ENCODE measurements at places on chromosomes 12 and 14.

DNA sequence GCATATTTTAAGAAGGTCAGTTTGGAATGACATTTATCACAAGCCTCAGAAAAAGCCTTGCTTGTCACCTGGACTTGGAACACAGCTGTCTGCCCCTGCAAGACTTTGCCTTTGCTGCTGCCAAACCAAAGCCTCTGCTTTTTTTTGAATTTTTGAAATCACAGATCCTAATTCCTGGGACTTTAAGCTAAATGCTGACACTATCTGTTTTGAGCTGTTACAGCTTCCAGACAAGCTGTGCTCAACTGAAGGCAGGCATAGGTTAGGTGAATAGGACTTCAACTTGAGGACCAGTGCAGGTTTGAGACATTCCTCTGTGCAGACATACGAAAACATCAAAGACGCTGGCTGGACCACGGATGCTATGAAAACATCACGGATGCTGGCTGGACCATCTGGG, 11.3 kb upstream of the CDKN3 start:
- no peak for DNase-seq

GRCh38 chr12:80815351-80815750, 98.6 kb downstream of the MYF5 start:
- no peak for DNase-seq

DNA sequence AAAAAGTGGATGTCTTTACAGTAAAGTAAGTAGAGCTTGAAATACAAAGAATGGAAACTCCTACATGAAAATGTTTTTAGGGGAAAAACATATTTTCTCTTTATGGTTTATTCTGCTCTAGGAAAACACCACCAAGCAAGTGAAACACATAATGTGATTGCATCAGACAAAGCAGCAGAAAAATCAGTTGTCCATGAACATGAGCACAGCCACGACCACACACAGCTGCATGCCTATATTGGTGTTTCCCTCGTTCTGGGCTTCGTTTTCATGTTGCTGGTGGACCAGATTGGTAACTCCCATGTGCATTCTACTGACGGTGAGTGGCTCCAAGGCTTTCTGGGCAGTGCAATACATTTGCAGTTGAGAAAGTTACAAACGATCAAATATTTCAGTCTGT, 42.6 kb upstream of the PLEKHD1 start:
- no peak for DNase-seq

DNA sequence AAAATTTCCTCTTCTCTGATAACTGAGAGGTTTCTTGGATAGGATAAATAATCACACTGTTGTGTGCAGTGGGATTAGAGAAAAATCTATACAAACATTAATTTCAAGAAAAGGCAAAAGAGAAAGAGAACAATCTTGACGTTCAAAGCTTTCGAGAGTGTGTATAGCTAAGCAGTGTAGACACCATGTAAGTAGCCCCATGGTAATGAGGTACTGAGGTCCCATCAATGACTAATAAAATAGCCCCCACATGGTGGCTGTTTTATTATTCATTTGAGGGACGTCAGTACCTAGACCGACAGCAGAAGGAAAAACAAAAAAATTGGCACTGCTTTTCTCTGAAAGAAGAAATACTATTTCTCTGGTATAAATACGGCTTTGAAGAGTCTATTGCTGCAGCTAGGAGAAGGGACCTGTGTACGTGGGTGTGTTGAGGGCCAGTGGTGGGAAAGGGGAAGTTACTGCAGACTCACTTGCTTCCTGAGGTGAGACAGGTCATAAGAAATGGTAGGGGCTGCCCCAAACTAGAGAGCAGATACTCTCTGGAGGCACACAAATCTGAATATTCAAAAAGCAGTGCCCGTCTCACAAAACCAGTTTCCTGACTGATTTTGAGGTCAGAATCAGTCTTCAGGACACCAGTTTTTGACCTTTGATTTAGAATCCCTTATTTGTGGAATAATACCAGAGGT, 339.8 kb downstream of the EMP1 start:
- no peak for DNase-seq

GRCh38 chr12:64672925-64673409, 62.7 kb downstream of the RASSF3 start:
- DNase-seq: no peak
